ENCODE measurements at places on chromosomes 12 and 14.

DNA sequence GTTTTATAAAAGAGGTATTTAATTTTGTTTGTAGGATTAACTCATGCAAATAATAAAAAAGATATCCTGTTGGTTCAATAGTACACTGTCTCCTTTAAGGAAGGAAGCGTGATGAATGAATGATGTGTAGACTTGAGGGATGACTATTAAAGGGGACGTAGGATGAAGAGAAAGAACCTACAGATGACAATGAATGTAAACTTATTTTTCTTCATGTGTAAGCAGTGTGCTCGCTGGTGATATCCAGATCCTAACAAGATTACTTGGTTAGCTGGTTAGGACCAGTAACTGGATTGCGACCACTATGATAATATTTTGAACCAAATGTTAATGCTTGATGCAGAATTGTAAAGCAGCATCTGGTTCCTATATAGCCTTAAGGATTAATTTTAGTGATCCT lies 2.6 kb downstream of the ARF6 start:
- DNase-seq: no peak

- DNase-seq: no peak
Observed at GRCh38 chr14:88075269-88075981, 70.5 kb downstream of the GPR65 start.

- DNase-seq: no peak
Observed at GRCh38 chr14:32230181-32230580, 27.1 kb upstream of the RNU6-8 start.

GRCh38 chr12:106301241-106301610 lies 1.3 kb upstream of the TCP11L2 start:
- no peak for DNase-seq

- DNase-seq: no peak
Observed at GRCh38 chr14:72946491-72946890, 20.2 kb downstream of the DCAF4 start.

- no peak for DNase-seq
Observed at GRCh38 chr14:93734086-93734822, 54.0 kb downstream of the PRIMA1 start.

DNA sequence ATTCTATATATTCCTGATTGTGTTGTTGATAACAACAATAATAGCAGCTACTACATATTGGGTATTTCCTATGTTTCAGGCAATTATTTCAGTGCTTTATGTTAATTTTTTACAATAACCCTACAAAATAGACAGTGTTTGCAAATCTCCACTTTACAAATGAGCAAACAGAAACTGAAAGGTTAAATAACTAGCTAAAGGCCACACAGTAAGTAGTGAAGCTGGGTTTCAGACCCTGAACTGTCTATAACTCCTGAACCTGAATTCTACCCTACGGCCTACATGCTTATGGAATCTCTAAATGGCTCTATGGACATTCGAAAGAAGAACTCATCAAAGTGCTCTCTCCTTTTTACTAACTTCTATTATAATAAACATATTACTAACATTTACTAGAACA lies 19.7 kb upstream of the NUDT4 start:
- no peak for DNase-seq
